ENCODE measurements at places on chromosomes 13 and 19.

DNA sequence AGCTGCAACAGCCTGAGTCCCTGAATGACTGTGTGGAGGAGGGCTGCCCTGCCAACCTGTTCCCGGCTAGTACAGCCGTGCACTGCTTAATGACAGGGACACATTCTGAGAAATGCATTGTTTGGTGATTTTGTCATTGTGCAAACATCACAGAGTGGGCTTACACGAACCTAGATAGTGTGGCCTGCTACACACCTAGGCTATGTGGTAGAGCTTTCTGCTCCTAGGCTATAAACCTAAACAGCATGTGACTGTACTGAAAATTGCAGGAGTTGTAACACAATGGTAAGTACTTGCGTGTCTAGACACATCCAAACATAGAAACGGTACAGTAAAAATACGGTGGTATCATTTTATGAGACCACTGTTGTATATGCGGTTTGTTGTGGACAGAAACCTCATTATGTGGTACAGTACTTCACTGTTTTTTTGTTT, 35.0 kb downstream of the VASP start:
- DNase-seq: peak; percentile 66

- DNase-seq: no peak
These were observed 50.7 kb downstream of the ZNF723 start for GRCh38 chr19:22882797-22883196.

DNA sequence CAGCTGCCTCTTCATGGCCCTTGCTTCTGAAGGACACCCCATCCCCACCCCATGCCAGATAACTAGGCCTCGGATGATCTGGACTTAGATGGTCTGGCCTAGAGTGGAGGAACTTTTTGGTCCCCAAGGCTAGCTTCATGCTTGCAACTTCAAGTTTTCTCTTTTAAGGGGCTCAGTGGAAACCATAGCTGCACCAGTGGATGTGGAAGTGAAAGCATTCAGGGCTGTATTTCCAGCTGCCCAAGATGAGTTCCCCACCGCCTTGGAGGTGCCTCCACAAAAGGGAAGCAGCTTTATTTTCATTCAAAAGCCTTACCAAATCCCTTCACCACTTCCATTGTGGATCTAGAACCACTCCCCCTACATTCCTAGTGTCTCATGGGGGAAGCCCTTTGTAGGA, 17.6 kb upstream of the GSX1 start:
- no peak for DNase-seq

GRCh38 chr19:30087381-30088138, 145.5 kb downstream of the URI1 start:
- no peak for DNase-seq

DNA sequence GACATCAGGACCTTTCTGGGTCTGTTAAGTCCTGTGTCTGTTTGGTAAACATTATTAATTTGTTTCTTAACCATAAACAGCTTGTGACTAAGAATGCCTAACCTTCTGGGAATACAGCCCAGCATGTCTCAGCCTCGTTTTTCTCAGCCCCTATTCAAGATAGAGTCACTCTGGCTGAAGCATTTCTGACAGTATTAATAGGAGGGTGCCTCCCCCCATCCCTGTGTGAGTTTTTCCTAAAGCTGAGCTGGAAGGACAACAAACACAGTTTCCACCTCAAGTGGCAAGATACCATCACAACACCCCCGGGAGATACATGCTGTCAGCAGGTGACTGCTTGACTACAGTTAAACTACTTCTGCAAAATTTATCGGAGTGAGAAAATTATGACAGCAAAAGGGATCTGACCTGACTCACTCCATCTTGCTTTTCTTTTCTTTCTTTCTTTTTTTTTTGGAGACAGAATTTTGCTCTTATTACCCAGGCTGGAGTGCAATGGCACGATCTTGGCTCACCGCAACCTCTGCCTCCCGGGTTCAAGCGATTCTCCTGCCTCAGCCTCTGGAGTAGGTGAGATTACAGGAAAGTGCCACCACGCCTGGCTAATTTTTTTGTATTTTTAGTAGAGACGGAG, 59.3 kb upstream of the ABCC4 start:
- DNase-seq: no peak

GRCh38 chr13:109163037-109163379, 533.6 kb downstream of the MYO16 start:
- no peak for DNase-seq

- DNase-seq: no peak
These were observed 1.5 kb downstream of the ZNF787 start for GRCh38 chr19:56119582-56119978.

DNA sequence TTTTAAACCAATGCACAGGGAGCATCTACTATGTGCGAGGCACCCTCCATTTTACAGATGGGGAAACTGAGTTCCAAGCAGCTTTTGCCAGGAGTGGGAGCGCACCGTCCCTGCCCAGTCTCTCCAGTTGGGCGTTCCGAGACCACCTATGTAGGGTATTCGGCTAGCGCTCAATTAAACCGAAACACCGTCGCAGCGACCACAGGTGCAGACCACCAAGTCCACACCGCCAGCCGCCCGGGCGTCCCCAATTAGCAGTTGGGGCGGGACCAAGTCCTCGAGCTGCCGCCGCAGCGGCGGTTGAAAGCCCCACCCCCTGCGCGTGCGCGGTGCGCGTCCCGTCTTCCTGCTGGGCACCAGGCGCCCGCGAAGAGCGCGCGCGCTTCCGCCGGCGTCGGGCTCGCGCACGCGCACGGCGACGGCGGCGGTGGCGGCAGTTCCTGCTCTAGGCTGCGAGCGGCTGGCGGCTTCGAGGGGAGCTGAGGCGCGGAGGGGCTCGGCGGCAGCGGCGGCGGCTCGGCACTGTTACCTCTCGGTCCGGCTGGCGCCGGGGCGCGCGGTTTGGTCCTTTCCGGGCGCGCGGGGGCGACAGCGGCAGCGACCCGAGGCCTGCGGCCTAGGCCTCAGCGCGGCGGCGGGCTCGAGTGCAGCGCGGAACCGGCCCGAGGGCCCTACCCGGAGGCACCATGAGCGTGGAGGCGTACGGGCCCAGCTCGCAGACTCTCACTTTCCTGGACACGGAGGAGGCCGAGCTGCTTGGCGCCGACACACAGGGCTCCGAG, at the start of gene UPF1:
Gene UPF1, plus strand, starts transcription at position 436 of the 782 bp plus-strand sequence. Its CDS starts 251 bp downstream, at position 687.
- peak; percentile 61 for DNase-seq

DNA sequence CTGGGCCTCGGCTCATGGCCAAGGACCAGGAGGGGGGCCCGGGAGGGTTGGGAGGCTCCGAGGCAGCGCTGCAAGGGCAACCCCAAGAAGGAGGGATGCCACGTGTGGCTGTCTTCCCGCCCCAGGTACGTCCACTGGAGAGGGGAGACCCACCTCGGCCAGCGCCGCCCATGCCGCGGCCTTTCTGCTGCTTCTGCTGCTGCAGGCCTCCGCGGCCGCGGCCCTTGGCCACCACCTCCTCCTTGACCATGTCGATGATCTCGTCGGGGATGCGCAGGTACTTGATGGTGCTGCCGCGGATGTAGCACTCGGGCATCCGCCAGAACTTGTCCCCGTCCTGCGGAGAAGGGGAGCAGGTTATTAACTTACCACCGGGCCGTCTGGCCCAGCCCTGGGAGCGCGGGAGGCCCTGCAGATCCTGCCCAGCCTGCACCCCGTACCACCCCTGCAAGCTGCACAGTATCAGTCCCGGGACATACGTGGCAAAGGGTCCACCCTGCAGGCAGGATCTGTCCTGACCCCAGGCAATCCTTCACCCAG, 13.3 kb downstream of the LSM4 start:
- DNase-seq: no peak

- DNase-seq: peak; percentile 92
These were observed 34.2 kb downstream of the GPR42 start for GRCh38 chr19:35404879-35405622.

- DNase-seq: no peak
These were observed 17.1 kb downstream of the RGL3 start for GRCh38 chr19:11401808-11402543.

DNA sequence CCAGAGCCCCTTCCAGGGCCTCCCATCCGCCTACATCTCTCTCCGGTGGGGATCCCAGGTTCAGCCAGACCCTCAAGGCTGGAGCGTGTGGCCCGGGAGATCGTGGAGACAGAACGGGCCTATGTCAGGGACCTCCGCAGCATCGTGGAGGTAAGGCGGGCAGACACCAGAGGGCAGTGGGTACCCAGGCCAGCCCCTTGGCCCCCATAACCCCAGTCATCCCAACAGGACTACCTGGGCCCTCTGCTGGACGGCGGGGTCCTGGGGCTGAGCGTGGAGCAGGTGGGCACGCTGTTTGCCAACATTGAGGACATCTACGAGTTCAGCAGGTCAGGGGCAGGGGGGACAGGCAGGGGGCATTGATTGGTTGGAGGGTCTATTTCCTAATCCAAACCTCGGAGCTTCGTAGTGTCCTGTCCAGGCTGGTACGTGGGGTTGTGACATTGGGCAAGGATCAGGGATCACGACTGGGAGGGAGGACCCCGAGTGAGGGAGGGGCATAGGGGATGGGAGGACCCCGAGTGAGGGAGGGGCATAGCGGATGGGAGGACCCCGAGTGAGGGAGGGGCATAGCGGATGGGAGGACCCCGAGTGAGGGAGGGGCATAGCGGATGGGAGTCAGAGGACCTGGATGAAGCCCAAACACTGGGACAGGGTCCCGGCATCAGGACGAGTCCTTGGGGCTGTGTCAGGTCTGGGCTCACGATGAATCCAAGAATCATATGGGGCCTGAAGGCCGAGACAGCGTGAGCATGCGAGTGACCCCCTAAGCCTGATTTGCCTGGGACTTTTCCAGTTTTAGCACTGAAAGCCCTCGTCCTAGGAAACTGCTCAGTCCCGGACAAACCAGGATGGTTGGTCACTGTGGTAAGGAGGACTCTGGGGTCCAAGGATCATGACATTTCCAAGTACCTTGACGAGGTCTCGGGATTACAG, 2.9 kb downstream of the PLEKHG2 start:
- DNase-seq: no peak

- DNase-seq: peak; percentile 64
These were observed 138.0 kb downstream of the MIPEP start for GRCh38 chr13:23751195-23751594.

- no peak for DNase-seq
These were observed 405.6 kb upstream of the PCDH9 start for GRCh38 chr13:67635754-67636153.

DNA sequence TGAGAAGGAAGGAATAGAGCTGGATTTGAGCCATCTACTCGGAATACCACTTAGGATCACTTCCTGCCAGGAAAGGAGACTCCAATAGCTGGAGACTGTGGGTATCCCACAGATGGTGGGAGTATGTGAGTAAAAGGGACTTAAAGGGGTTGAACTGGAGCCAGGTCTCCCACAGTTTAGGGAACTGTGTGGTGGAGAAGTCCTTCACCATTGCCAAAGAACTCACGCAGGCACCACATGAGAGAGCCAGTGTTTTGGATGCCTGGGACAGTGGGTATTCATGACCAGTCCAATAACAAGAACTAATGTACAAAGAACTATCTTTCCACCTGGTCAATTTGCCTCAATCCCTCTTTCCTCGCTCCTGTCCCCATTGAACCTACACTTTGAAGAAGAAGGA, 24.4 kb upstream of the MYCBP2 start:
- no peak for DNase-seq

DNA sequence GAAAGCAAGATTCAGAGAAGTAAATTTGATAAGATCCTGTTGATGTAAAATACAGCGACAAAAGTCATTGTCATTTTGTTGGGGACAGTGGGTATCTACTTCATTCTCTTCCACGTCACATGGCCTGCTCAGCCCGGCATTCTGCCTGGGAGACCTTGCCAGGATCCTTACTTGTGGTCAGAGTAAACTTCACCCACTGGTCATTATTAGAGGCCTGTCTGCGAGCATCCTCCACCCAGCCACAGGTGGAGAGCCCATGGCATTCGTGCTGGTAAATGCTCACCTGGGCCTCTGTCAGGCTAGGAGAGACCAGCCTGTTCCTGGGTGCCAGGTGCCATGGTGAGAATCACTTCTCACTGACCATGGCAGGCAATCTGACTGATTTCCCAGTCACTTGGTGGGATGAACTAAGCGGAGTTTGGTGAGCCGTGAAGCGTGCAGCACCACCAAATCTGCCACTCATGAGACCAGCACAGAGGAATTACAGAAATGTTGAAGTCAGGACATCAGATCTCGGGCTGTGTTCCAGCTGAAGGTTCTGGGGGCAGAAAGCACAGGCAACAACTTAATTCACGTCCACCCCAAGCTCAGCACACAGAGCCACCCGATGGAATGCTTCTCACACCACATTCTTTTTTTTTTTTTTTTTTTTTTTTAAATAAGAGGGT, 107.0 kb downstream of the SIPA1L3 start:
- DNase-seq: no peak

GRCh38 chr13:92172191-92172590, 773.8 kb downstream of the GPC5 start:
- DNase-seq: no peak

GRCh38 chr13:109545931-109546330, 240.5 kb downstream of the IRS2 start:
- no peak for DNase-seq

GRCh38 chr19:29988351-29988750, 46.3 kb downstream of the URI1 start:
- no peak for DNase-seq

DNA sequence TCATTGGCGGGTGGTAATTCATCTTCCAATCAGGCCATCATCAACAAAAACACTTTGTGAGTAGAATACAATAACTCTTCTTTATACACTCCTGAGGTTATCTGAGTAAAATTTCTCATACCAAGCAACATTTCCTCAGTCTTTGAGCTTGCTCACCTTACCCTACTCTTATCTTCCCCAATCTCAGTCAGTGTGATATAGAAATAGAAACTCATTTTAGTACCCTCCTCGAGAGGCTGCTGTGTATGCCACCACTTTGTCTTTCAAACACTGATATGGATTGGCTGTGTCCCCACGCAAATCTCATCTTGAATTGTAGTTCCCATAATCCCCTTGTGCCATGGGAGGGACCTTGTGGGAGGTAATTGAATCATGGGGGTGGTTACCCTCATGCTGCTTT, 209.7 kb downstream of the RBM26 start:
- DNase-seq: no peak

GRCh38 chr19:42370068-42370520, 20.0 kb downstream of the CNFN start:
- DNase-seq: no peak

GRCh38 chr19:18418483-18419194, 559 bp upstream of the SSBP4 start:
- no peak for DNase-seq

DNA sequence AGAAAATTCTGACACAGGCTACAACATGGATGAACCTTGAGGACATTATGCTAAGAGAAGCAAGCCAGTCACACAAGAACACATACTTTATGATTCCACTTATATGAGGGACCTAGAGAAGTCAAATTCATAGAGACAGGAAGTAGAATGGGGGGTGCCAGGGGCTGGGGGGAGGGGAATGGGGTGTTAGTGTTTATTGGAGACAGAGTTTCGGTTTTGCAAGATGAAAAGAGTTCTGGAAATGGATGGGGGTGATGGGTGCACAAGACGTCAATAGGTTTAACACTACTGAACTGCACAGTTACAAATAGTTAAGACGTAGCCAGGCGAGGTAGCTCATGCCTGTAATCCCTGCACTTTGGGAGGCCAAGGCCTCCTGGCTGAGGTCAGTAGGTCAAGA, 3.5 kb upstream of the ZNF787 start:
- DNase-seq: no peak

DNA sequence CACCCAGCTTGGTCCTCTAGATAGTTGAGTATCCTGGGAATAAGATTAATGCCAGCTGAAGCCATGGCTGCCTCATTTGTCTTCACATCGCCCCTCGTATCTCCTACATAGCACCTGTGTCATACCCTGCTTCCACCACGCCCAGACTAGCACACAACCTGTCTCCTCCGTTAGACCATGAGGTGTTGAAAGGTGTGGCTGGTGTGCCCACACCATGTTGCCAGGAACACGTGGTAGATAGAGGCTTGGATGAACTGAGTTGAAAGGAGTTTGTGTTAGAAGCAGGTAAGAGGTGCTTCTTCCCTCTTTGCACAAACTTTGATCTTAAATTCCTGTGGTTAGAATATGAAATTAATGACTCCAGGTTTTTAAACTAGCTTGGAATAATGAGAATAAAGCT, 40.1 kb downstream of the RGCC start:
- DNase-seq: no peak
